ENCODE measurements at places on chromosomes 12 and 14.
A peak's percentile ranks its signal among the peaks of the same experiment; 100 is the strongest.

DNA sequence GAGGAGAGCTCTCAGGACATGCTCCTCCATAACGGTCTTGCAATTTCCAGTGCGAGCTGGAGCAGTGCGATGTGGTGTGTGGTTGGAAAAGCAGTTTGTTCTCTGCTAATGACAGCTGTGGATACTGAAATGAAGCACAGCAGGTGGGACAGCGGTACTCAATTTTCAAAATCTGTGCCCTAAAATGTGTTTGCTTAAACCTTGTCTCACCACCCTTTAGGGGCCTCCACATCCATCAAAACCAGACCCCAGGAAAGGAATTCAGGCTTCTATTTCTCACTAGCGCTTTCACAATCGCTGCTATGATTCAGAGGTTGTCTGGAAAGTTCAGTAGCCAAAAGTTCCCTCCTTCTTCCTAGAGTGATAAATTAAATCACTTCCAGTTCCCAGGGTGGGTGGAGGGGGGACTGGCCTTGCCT, 440.8 kb downstream of the EGLN3 start:
- DNase-seq, result no peak

DNA sequence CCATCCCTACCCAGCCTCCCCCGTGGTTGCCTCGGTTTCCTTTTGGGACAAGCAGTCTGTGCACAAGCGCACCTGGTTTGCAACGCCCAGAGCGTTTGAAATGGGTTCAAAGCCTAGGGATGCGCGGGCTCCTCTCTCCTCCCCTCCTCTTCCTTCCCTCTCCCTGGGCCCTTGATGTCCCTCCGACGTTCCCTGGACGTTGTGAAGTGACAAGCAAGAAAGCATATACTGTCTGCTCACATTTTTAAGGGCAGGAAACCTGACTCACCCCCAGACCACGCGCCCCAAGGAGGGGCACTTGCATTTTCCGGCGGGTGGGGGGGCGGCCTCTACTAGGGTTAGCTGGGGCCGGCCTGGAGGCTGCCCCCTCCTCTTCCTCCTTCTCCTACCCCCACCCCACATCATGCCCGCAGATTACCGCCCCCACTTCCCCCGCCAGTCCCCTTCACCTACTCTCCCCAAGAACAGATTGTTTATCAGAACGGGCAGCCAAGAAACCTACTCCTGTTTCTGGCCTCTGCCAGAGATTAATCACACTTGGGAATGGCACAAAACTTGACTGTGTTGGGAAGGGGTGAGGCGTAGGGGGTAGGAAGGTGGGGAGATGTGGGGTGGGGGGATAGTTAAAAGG, 9.5 kb upstream of the IRF2BPL start:
- no peak for DNase-seq

GRCh38 chr12:52615208-52615868, 3.0 kb downstream of the KRT73 start:
- no peak for DNase-seq

DNA sequence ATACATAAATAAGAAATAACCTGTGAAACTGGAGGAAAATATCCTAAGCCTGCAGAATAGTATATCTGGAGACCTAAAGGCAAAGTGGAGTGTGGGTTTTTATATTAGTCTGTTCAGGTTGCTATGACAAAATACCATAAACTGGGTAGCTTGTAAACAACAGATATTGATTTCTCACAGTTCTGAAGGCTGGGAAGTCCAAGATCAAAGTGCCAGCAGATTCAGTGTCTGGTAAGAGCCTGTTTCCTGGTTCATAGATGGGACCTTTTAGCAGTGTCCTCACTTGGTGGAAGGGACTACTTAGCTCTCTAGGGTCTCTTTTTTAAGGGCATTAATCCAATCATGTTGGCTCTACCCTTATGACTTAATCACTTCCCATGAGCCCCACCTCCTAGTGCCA, 25.4 kb upstream of the NEDD1 start:
- DNase-seq, result no peak

DNA sequence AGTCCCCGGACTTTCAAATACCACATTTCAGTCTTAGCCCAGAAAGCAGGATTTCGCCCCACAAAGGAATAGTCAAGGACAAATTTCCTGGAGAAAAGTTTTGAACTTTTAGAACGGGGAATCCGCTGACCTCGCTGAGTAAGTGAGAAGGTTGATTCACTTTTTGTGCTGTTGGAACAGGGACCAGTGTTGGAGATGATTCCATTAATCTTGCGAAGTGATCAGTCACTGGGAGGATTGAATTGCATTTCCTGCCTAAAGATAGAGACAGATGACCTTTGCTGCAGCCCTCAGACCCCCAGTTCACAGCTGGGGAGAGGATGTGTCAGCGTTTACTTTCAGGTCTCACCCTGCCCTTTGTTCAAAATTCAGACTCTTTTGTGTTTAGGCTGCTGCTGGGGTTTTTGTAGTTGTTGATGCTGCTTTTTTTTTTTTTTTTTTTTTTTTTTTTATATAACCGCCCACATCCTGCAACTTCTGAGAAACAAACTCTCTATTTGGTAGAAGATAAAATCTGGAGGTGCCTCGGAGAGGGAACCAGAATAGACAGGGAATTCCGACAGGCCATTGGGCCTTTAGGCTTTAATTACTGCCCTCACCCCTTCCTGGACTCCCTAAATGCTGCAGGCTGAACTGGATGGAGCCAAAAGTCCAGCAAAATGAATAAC, 9.8 kb upstream of the KDM2B start:
- no peak for DNase-seq

GRCh38 chr14:72543341-72543740, 350.6 kb downstream of the DPF3 start:
- DNase-seq, result no peak

DNA sequence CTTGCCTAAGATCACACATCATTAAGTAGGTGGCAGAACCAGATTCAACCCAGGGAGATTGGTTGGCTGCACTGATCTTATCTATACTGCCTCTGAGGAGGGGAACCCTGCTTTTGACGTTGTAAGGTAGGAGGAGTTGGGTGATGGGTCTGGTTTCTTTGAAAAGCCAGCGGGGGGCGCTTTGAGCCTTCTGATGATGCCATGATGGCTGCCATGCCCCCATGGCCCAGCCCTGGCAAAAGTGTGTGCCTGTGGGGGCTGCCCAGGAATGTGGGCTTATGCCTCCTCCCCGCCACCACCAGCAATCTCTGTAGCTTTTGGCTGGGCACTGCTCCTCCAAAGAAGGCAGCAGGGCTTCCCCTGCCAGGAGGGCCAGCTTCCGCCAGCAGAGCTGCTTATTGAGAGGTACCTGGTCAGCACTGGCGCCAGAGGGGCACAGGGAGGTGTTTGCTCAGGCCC, 224.3 kb downstream of the SLC41A2 start:
- DNase-seq, result no peak

DNA sequence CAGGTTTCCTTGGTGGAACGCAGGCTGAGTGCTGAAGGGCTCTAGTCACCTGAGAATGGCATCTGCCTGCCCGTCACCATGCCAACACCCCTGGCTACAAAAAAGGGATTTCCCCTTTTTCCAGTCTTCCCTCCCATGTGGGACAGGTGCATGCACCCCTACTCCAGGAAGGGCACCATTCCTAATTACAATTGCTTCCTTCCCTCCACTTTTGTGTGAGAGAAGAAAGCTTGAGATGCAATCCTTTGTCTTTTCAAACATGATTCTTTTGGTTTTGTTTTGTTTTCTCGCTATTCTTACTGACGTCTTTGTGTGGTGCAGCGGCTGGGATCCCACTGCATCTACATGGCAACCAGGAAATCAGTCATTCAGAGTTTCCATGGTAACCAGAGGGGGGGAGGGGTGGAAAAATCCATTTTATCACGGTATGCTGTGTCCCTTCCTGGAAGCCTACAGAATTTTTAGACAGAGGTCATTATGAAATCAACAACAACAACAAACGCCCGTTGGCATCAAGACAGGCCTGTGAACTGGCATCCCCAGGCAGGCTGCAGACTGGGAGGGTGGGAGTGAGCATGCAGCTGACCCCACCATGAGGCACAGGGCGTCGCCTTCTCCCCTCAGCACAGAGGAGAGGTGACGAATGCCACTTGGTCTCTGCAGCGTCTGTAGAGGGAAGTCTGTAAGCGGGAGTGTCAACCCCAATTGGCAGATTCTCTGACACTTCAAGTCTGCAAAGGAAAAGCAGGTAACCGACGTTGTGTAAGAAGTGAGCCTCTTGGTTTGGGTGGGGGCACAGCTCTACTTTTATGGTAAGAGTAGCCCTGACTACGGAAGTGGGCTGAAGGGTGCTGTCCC, 13.6 kb upstream of the GNG2 start:
- peak; percentile 17 for DNase-seq

DNA sequence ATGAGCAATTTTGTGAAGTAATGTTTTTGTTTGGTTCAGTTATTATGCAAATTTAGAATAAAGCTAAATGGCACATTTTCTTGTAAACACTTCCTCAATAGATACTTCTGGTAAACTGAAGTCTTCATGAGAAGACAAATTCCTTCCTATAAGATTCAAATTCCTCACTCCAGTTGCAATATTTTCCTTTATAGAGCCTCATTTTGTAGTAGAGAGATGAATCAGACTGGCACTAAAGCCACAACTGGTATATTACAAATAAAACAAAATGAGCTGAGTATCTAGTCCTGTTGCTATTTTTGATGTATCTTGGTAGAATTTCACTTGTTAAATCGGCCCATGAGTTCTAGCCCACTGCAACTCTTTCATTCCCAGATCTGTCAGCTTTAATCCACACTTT, 5.5 kb downstream of the LGR5 start:
- DNase-seq, result no peak

GRCh38 chr12:42969355-42969754, 379.8 kb upstream of the PRICKLE1 start:
- DNase-seq, result no peak

DNA sequence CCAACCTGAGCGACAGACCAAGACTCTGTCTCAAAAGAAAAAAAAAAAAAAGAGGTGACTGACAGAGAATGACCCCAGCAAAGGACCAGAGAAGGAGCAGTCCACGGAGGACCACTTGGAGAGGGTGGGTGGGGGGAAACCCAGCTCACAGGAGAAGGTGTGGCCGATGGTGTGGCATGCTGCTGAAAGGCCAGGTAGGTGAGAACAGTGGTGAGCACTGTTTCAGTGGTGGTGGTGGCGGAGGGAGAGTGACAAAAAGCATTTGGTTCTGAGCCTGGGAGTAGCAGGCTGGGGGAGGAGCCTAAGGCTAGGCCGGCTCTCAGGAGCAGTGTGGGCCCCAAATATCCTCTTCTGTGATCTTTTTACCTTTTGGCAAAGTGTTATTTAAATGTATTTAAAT, 63.8 kb downstream of the IRF2BPL start:
- no peak for DNase-seq

- DNase-seq, result no peak
Observed at GRCh38 chr12:12197128-12197527, 69.7 kb downstream of the LRP6 start.

DNA sequence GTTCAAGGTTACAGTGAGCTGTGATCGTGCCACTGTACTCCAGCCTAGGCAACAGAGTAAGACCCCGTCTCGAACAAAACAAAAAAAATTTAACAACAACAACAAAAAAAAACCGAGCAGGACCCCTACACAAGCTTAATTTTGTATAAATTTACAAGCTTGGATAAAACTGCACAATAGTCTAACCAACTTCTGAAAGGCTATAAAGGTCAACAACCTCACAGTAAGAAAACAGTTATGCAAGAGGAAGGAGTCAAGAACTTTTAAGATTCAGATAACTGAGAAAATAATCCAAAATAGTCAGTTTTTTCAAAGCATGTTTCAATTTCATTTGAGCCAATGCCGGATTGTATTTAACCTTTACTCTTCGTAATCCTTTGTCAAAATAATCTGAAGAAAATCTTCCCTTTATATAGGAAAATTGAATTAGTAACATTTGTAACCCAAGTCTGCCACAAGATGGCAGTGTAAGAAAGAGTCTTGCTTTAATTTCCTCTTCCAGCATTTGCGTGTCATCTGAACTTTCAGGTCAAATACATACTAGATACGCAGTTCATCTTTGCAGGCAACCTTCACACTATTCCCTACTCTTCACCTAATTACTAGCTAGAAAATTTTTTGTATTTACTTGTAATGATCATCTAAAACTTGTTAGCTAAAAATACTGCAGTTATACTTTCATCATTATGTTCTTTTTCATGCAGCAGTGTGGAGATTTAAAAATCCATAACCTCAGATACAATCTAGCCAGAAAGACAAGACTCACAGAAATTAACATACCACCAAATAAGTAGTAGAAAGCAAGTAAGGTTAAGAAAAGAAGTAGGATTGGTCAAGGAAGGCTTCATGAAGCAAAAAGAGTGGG, 5.8 kb downstream of the CCNB1IP1 start:
- DNase-seq, result peak; percentile 33

DNA sequence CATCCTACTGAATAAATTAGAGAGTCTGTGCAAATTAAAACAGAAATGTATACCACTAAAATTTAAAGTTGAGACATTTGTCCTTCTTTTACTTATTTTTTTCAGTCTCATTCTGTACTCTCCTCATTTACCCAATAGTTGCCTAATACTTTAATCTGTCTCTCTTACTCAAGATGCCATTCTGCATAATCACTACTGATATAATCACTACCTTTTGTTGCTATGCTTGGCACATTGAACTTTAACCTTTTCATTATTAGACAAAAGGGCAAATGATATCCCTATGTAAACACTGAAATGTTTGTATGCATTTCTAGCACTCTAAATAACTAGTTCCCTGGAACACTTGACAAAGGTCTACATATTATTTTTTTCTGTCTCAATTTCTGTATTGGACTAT, 1108.3 kb upstream of the FLRT2 start:
- DNase-seq, result no peak

- no peak for DNase-seq
Observed at GRCh38 chr12:22971701-22972191, 346.8 kb downstream of the ETNK1 start.

GRCh38 chr14:76023757-76024156, 38.2 kb downstream of the IFT43 start:
- DNase-seq, result no peak

GRCh38 chr14:38505973-38506249, 250.0 kb upstream of the CLEC14A start:
- no peak for DNase-seq

DNA sequence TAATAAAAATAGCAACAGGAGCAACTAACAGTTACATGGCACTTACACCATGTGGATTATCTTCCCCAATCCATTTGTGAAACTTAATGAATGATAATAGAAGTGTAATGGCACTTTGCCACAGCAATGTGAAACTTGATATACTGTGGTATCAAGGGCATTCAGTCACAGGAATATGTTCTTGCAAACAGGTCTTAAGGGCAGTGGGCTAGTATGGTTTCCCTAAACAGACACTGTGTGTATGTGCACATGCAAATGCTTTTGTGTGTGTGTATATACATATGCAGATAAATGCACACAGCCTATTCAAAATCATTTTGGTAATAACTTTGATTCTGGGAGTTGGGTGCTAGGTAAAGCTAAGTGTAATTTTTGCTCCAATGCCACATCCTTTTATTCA, 26.2 kb upstream of the ARHGAP5 start:
- peak; percentile 20 for DNase-seq
